ENCODE measurements at places on chromosomes 4 and X.
A peak's percentile ranks its signal among the peaks of the same experiment; 100 is the strongest.

DNA sequence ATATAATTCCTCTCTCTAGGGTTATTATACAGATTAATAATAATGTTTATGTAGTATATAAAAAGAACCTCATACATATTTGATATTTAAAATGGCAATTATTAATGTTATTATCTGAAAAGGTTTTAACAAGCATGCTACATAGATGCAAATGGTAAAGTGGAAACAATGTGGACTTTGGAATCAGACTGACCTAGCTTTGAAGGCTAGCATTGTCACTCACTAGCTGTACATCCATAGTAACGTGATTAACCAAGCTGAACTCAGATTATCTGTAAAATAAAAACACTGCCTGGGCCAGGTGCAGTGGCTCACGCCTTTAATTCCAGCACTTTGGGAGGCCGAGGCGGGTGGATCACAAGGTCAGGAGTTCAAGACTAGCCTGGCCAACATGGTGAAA lies 233.7 kb upstream of the SPRY1 start:
- H3K4me1 ChIP-seq = no peaks in the 10 kb centered on the region
- no peak overlapping the region for H3K4me3 ChIP-seq
- no peak for DNase-seq

DNA sequence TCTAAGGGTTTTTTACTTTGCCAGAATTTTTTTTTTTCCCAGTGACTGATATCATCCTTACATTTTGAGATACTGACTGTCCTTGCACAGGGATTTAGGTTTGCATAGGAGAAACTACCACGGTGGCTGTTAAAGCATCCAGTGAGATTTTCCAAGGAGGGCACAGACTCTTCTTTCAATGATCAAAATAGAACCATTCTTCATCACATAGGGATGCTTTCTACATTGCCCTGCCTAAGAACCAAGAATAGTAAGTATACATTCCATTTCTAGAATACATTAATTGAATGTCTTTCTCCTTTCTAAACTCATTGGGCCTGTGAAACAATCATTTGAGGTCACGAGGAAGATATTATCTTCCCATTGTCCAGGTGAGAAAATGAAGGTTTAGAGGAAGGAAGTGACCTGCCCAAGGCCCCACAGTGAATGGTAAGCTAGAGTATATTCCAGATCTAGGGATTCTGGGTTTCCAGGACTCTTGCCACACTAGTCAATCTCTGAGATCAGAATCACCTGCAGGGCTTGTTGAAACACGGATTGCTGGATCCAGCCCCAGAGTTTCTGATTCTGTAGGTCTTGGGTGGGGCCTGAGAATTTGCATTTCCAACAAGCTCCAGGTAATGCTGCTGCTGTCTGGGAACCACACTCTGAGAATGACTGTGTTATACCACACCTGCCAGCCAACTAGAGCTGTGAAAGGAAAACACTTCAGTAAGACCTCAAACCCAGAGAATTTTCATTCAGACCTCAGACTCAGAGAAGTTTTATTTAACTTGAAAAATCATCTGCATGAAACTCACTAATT lies 17.7 kb upstream of the TMEM154 start:
- H3K4me1 ChIP-seq = no peaks in the 10 kb centered on the region
- H3K27ac ChIP-seq = no peak overlapping the region
- H3K4me3 ChIP-seq = no peak overlapping the region
- no peak for DNase-seq
- no peaks in the 10 kb centered on the region for H3K27me3 ChIP-seq

GRCh38 chr4:155339588-155339987 lies 37.2 kb downstream of the MAP9 start:
- no peaks in the 10 kb centered on the region for H3K4me1 ChIP-seq
- no peaks in the 10 kb centered on the region for H3K27me3 ChIP-seq
- no peaks in the 10 kb centered on the region for H3K36me3 ChIP-seq
- DNase-seq = no peak
- no peak overlapping the region for H3K4me3 ChIP-seq
- H3K27ac ChIP-seq = no peak overlapping the region

DNA sequence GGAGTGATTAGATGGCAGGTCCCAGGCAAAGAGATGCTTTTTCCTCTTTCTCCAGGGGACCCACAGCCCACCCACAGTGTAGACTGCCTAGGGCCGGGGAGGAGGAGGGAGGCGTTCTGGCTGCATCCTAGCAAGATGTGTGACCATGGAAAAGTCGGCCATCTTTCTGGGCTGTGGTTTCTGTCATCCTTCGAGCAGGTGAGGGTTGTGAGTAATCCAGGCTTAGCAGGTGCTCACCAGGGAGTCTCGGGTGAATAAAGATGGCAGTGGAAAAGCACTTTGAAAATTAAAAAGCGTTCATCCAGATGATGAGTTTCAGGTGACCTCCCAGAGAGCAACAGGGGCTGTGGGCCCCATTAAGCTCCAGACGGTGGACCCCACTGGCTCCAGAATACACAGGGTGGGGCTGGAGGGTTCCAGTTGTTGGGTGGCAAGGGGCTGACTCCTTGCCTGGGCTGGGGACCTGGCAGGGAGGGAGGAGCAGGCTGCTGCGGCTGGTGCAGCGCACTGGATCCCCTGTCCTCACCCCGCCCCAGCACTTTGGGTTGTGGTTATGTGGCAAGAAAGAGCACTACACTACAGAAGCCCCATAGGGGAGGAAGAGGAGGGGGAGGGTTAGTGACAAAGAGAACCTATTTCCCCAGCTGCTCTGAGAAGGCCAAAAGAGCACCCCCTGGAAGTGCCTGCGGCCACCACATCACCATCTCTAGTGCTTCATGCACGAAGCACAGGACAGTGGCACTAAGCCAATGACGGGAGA lies 23.7 kb downstream of the ELF4 start:
- DNase-seq = no peak
- peak overlapping the region; percentile 5 for H3K27ac ChIP-seq
- H3K36me3 ChIP-seq = no peaks in the 10 kb centered on the region
- no peaks in the 10 kb centered on the region for H3K27me3 ChIP-seq
- no peak overlapping the region for H3K4me3 ChIP-seq

DNA sequence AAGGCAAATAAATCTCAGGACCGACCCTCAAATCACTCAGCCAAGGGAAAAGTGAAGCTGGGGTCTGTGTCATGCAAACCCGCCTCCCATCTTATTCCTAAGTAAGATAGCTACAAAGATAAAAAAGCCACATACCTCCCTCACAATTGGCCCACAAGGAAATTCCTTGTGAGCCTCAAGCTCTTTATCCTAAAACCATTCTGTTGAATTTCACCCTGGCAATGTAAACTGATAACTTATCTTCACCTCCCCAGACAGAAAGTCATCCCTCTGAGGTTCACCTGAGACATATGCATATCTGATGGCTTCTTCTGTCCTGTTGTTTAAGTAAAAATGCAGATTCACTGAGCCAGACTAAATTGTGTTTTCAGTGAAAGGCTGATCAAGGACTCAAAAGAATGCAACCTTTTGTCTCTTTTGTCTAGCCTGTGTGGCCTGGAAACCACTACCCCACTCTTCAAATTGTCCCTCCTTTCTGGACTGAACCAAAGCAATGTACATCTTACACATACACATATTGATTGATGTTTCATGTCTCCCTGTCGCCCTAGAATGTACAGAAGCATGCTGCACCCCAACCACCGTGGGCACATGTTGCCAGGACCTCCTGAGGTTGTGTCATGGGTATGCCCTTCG lies 91.3 kb downstream of the MFAP3L start:
- no peaks in the 10 kb centered on the region for H3K36me3 ChIP-seq
- no peak for DNase-seq
- no peak overlapping the region for H3K4me3 ChIP-seq
- H3K4me1 ChIP-seq = no peaks in the 10 kb centered on the region
- no peak overlapping the region for H3K27ac ChIP-seq

- H3K4me3 ChIP-seq = no peak overlapping the region
- no peaks in the 10 kb centered on the region for H3K36me3 ChIP-seq
- H3K27ac ChIP-seq = no peak overlapping the region
- no peaks in the 10 kb centered on the region for H3K27me3 ChIP-seq
These were observed 944.4 kb downstream of the PDHA2 start for GRCh38 chr4:96784336-96784735.

DNA sequence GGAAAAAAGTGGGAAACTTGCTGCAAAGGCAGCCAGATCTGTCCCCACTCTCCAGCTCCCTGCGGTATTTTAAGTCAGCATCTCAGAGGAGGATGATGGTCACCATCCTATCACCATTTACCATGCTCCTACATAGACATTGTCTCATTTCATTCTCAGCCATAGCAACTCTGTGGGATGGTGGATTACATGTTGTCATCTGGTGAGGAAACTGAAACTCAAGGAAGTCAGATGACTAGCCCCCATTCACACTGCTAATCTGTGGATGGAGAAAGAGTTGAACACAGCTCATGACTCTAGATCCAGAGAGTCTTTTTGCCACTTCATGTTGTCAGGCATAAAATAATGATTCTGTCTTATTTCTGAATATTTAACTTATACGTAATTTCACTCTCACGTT lies 323.5 kb downstream of the PTTG2 start:
- H3K27me3 ChIP-seq = no peaks in the 10 kb centered on the region
- no peak overlapping the region for H3K4me3 ChIP-seq
- no peaks in the 10 kb centered on the region for H3K4me1 ChIP-seq
- no peaks in the 10 kb centered on the region for H3K36me3 ChIP-seq
- H3K27ac ChIP-seq = no peak overlapping the region
- DNase-seq = no peak

GRCh38 chr4:109294468-109295020 lies 7.9 kb downstream of the COL25A1 start:
- no peak overlapping the region for H3K4me3 ChIP-seq
- H3K36me3 ChIP-seq = no peaks in the 10 kb centered on the region

- no peak overlapping the region for H3K4me3 ChIP-seq
- no peaks in the 10 kb centered on the region for H3K4me1 ChIP-seq
- H3K27me3 ChIP-seq = no peaks in the 10 kb centered on the region
- no peak overlapping the region for H3K27ac ChIP-seq
- DNase-seq = no peak
These were observed 342.8 kb upstream of the AGA start for GRCh38 chr4:177785000-177785399.

GRCh38 chr4:3256230-3257102 lies 7.5 kb downstream of the MSANTD1 start:
- H3K36me3 ChIP-seq = no peaks in the 10 kb centered on the region
- no peak overlapping the region for H3K27ac ChIP-seq
- no peak for DNase-seq
- H3K4me3 ChIP-seq = no peak overlapping the region
- H3K4me1 ChIP-seq = no peaks in the 10 kb centered on the region
